ENCODE measurements at places on chromosomes 12 and 14. TPM values are rescaled to one million over a fixed set of nuclear protein-coding genes. Genes with fewer than 3 reads are reported as not detected.

AMHR2 gene
- total RNA-seq = not detected

CCDC184 gene
- 1.6 TPM for total RNA-seq

PMEL gene
- total RNA-seq = not detected

NPAS3 gene
- total RNA-seq = 0.32 TPM

DPY19L2 gene
- total RNA-seq = 0.30 TPM

OR6C2 gene
- not detected for total RNA-seq

COPS7A gene
- 78.9 TPM for total RNA-seq

MANSC4 gene
- total RNA-seq = 0.89 TPM

DLK1 gene
- under 0.01 TPM for total RNA-seq

TMEM132D gene
- total RNA-seq = not detected

NAV3 gene
- 159 TPM for total RNA-seq

CCDC38 gene
- not detected for total RNA-seq

RACGAP1 gene
- 13.7 TPM for total RNA-seq

KRT8 gene
- 226 TPM for total RNA-seq

NGB gene
- not detected for total RNA-seq

TAS2R9 gene
- 0.30 TPM for total RNA-seq

RNFT2 gene
- 2.7 TPM for total RNA-seq

AQP2 gene
- not detected for total RNA-seq
